GOT3 (cell line): ENCODE measurements at places on chromosomes 2 and 18.
A peak's percentile ranks its signal among the peaks of the same experiment; 100 is the strongest.

- DNase-seq = peak; percentile 86
Measured at GRCh38 chr2:210171309-210172218, at the start of gene KANSL1L. KANSL1L (minus strand) TSS chr2:210171409; CDS start chr2:210154582, 16,827 bp downstream.

DNA sequence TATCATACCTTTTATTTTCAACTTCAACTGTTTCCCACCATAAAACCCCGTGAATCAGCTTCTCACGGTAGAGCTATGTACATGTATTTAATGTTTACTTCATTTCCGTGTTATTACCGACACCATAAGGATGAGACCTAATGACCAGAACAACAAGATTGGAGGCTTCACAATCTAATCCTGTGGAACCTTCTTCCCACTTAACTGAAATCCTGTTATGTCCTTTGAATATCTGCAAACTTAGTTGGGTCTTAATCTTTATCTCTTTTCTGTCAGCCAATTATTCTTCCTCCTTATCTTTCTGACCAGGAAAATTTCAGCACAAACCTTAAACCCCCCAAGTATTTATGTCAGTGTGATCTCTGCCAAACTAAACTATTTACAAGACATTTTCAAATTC, 214.4 kb downstream of the TMX3 start:
- no peak for DNase-seq

GRCh38 chr2:123546353-123546752, 478.7 kb upstream of the CNTNAP5 start:
- DNase-seq = no peak

GRCh38 chr2:67872481-67872880, 190.3 kb downstream of the C1D start:
- no peak for DNase-seq

DNA sequence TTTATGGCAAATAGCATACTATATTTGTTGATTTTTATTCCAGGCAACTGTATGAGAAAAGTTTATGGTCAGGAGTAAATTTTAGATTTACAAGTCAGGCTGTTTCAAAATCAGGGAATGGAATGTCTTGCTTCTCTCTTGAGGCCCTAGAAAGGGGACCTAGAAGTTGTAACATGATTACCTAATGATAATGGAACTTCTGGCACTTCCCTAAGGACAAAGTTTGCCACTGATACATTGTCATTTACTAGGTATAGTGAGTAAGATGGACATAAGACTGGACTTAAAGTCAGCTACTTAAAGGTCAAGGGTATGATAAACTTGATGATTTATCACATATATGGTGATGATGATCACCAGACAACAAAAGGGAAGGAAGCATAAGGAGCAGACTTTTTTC, 103.3 kb upstream of the VRK2 start:
- DNase-seq = no peak

DNA sequence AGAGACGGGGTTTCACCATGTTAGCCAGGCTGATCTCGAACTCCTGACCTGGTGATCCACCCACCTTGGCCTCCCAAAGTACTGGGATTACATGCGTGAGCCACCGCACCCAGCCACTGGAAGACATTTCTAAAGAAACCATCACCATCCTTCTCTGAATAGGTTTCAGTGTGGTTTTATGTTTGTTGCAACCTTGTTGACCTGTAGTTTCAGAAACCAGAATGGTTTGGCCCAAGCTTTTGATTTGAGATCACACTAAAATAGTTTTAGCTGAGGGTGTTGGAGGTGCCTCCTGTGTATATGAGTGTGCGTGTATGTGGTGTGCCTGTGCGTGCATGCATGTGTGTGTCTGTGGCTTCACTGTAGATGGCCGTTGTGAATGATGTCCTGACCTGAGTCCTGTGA, 26.2 kb downstream of the INPP4A start:
- no peak for DNase-seq

GRCh38 chr2:133718688-133719201, 150.5 kb upstream of the NCKAP5 start:
- no peak for DNase-seq

DNA sequence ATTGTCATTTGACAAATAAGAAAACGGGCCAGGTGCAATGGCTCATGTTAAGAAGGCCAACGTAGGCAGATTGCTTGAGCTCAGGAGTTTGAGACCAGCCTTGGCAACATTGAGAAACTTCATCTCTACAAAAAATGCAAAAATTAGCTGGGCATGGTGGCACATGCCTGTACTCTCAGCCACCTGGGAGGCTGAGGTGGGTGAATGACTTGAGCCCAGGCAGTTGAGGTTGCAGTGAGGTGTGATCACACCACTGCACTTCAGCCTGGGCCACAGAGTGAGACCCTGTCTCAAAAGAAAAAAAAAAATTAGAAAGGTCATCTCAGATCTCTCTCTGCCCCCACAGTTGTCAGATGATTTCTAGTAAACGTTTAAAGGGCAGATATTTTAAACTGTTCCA, 4.4 kb downstream of the SESTD1 start:
- no peak for DNase-seq

GRCh38 chr2:29106980-29107388, 8.2 kb upstream of the CLIP4 start:
- DNase-seq = no peak

- DNase-seq = no peak
Measured at GRCh38 chr2:205850611-205851010, 168.3 kb downstream of the NRP2 start.

DNA sequence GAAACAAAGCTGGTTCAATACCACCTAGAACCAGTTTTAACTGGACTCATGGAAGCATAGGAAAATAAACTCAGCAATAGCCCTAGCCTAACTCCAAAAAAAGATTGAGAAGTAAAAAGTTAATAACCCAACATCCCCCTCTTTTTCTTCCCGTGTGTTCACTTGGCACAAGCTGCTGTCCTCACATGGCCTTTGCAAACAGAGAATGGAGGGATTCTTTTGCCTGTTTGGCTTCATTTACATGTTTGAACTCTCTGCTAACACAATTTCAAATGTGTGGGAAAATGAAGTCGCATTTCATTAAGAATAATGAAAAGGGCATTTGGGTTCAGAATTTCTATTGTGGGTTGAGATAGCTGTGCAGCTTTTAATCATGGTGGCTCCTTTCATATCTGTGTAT, 589.2 kb upstream of the LRRTM1 start:
- no peak for DNase-seq

DNA sequence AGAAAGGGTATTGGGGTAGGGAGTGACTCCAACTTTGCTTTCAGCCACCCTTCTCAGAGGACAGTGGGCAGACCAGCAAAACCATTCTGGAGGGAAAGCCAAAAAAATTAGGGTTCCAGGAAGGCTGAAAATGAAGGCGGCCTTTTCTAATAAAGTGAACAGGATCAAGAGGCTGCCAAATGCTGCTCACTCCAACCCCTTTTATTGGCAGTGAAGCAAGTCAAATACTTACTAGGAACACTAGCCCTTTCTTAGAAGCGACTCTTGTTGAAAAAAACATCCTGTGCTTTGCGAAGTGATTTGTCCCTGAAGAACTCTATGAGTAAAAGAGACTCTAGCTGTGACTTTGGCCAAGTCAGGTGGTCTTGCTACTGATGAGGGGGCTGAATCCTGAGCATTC, 83.6 kb upstream of the CYP1B1 start:
- DNase-seq = no peak
